PC-9 (cell line): ENCODE measurements at places on chromosomes 4 and X. TPM values are rescaled to one million over a fixed set of nuclear protein-coding genes. Genes with fewer than 3 reads are reported as not detected.

The ASB11 gene
- not detected in 2 replicates for total RNA-seq

The EPGN gene
- 4.5 and 5.5 TPM in 2 replicates for total RNA-seq

DNA sequence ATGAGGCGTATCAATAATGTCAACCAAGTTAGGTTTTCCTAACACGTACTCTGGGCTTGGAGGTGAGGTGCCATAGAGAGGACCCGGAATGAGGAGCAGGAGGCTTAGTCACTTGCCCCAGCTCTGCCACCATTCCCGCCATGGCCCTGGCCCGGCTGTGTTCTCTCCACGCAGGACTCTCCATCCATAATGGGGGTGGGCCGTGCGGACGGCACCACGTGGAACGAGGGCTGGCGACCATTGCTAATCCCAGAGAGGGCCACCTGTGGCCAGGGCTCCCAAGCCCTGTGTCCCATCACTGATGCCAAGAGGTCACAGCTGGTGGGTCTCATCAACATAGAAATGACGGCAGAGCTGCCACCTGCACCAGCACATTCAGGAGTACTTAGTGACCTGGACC lies 76.4 kb downstream of the JAKMIP1 start:
- no peak for DNase-seq

DNA sequence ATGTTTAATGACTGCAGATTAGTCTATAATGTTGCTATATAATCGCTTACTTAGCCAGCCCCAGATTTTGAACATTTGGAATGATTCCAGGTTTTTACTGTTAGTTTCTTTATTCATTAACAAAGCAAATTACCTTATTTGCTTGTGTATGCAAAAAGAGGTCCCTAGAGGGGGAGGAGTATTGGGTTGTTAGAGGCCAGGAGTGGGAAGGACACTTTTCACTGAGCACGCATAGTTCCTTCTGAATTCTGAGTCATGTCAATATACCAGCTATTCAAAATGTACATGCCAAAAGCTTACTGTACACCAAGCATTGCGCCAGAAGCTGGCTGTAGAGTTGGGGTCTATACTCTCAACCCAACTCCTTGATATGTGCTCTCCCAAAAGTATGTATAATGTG lies 5.1 kb upstream of the DGAT2L6 start:
- no peak for DNase-seq

DNA sequence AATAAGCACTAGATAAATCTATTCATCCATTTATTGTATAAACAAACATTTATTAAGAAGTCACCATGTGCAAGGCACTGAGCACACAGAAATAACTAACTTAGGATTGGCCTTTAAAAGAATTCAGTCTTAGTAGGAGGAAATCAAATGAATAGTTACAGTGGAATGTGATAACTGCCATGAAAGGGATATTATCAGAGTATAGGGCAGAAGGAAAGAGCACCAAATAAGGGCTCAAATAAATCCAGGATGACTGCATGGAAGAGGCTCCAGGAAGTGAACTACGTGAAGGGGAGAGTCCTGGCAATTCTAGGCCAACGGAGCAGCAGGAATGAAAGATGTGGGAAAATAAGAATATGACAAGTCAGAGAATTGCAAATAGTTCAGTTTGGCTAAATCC lies 406.0 kb downstream of the INPP4B start:
- no peak for DNase-seq

GRCh38 chr4:147725673-147726072 lies 6.2 kb upstream of the ARHGAP10 start:
- DNase-seq = peak; percentile 51

- DNase-seq = no peak
Measured at GRCh38 chrX:135489542-135489941, 30.9 kb upstream of the INTS6L start.

- no peak for DNase-seq
Measured at GRCh38 chrX:46628460-46629371, 55.2 kb downstream of the CHST7 start.

GRCh38 chr4:47817275-47817674 lies 20.6 kb downstream of the CORIN start:
- DNase-seq = no peak

The WNK3 gene
- total RNA-seq = not detected in 2 replicates

DNA sequence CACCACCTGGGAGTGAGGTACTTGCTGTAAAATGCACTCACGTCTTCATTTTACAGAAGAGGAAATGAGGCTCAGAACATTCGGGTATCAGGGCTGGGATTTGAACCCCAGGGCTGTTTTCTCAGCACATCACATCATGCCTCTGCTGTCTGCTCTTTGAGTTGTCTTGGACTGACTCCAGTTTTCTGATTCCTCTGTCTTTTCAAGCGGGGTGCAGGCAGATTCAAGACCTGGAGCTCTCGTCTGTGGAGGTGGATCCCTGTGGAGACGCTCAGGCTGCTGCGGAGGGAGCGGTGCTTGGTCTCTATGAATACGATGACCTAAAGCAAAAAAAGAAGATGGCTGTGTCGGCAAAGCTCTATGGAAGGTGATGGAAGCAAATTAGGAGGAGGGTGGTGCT lies 6.3 kb downstream of the LAP3 start:
- no peak for DNase-seq

- DNase-seq = no peak
Measured at GRCh38 chr4:8163436-8164193, 5.0 kb upstream of the ABLIM2 start.

GRCh38 chrX:71615954-71616353 lies 2.4 kb downstream of the CXCR3 start:
- no peak for DNase-seq

The ALPK1 gene
- total RNA-seq = 31.0 and 35.4 TPM in 2 replicates
